ENCODE measurements at places on chromosomes 7 and 10.

DNA sequence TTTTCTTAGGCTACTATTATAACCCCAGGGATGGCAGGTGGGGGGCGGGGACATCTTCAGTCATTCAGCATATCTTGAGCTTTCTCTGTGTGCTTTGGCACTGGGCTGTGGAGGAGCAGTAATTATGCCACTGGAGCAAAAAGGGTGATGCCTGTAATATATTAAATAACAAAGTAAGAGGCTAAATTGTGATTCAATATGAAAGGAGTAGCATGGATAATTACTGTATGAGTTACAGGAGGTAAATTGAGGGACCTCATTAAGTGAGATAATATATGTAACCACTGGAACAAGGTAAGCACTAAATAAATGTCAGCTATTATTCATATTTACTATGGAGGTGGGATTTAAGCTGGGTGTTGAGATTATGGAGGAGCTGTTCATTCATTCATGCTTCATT, 3.3 kb upstream of the STN1 start:
- no peak for DNase-seq

- DNase-seq, result no peak
These were observed 55.3 kb upstream of the INPP5A start for GRCh38 chr10:132482090-132482800.

GRCh38 chr7:50664461-50664922, 99.3 kb upstream of the DDC start:
- no peak for DNase-seq

GRCh38 chr10:132065491-132066105, at the start of gene JAKMIP3:
Gene JAKMIP3 (plus strand): TSS chr10:132065946. CDS start chr10:132104809, 38,863 bp downstream.
- no peak for DNase-seq

GRCh38 chr7:106167439-106168136, 55.5 kb upstream of the SYPL1 start:
- DNase-seq, result no peak

GRCh38 chr7:69411018-69411417, 187.3 kb upstream of the AUTS2 start:
- DNase-seq, result no peak

DNA sequence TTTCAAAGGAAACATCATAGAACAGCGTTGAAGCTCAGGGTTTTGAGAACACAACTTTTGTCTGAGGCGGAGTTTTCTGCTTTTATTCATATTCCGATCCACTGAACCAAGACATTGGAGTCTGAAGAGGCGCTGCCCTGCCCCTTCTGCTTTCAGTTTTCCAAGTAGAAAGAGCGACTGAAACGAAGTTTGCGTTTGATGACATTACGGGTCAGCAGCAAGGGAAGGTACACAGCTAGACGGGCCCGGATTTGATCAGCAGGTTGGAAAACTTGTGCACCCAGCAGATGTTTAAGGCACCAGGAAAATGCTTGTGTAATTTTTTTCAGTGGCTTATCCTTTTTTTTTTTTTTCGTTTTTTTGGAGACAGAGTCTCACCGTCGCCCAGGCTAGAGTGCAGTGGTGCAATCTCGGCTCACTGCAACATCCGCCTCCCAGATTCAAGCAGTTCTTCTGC, 720 bp downstream of the SUN1 start:
- no peak for DNase-seq

- DNase-seq, result no peak
These were observed 387.3 kb upstream of the NPVF start for GRCh38 chr7:25615593-25615992.

DNA sequence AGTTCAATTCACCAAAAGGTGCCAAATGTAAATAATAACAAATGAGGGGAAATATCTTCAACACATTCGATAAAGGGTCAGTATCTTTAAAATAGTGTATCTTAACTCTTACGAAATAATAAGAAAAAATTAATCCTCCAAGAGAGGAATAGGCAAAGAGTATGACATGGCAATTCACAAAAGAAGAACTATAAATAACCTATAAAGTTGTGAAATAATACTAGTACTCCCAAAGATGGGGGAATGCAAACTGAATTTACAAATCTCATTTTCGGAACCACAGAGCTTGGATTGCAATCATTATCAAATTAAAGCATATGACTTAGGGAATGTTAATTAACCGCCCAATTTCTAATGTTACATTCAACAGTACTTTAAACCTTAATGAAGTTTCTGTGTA, 78.2 kb upstream of the TARP start:
- no peak for DNase-seq

GRCh38 chr10:21315645-21316220, 209.7 kb downstream of the SKIDA1 start:
- DNase-seq, result no peak

DNA sequence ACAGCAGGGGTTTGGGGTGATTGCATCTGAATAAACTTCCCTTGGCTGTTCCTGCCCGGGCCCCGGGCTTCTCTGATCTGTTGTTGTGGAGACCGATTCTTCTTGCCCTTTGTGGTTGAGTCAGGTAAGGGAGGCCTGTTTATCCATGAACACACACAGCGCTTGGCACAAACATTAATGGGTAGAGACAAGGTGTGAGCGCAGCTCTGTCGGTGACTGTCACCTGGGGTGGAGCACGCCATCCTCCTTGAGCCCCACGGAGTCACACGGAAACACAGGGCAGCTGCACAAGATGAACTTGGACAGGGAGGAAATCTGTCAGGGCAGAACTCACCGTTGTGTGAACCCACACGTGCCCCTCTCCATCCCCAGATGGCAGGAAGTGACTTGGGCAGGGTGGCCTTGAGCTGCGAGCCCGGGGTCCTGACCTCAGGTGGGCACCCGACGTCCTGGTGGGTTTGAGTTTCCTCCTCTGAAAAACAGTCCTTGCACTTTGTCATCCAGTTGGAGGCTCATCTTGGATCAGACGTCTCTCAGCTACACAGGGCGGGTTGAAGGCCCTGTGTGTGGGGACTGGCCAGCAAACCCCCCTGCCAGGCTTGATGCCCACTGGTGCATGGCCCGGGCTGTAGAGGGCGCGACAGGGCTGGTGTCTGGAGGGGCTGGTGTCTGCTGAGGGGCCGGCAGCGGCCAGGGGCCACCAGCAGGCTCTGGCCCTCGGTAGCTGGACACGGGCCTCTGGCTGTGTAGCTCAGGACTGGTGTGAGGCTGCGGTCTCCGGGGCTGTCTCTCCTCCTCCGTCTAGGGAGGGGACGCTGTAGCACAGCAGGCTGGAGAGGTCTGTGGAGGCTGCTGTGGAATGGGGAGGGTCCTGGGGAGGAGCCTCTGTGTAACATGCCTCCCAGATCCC, 24.2 kb upstream of the SHH start:
- no peak for DNase-seq

- no peak for DNase-seq
These were observed 61.7 kb upstream of the UBE3C start for GRCh38 chr7:157077021-157077420.

Data from stimulated activated CD4-positive, alpha-beta T cell treated with anti-CD3 and anti-CD28 coated beads, Interleukin-2, amount 100 ng/mL, for 4 hours (primary cell).